ENCODE measurements at places on chromosomes 5 and 9.

- no peak for DNase-seq
Measured at GRCh38 chr9:126614455-126615244, 922 bp downstream of the LMX1B start.

DNA sequence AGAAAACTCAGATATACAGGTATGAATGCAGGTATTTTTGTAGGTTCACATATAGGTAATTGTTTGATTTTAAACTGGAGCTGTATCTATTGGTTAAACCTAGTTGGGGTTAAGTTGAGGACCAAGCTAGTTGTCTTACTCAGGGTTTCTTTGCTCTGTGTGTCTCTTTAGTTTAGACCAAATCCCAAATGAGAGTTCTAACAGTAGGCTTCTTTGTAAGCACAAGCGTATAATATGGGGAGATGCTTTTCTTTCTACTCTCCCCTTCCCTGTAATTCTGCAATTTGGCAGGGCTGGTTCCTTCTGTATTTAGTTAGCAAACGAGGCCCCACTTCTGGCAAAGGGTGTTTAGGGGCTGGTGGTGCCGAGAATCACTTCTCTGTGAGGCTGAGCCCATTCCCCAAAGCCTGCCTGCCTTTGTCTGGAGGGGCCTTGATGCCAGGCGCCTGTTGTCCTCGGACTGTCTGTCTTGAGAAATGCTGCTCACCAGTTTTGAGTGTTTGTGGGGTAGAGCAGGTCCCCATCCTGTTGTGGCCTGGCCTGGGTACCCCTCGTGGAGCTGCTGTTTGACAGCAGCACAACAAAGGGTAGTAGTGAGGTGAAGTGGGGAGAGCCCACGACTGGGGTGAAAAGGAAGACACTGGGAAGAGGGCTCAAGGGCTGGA is 259.3 kb downstream of the FANCC start:
- no peak for DNase-seq

DNA sequence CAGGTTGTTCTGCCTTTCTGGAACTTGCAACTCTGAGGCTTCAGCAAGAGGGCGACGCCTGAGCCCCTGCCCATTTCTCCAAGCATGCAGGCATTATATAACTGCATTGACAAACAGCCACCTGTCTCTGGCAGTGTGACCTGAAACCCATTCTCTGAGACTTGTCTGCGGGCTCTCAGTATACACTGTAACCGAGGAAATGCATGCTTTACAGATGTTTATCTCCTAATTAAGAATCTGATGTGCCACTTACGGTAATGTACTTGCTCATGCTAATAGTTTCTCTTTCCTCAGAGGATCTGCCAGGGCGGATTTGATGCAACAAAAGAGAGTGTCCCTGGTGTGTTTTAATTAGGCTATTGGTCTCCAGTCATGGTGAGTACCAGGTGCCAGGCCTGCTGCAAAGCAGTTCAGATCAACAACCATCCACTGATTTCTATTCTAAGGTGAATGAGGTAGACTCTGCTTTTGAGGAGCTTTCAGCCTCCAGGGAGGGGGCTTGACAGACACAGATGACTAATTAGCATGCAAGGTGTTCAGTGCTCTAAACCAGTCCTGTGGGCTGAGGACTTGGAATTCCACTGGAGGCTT is 593.7 kb upstream of the KLF4 start:
- no peak for DNase-seq

- DNase-seq: no peak
Measured at GRCh38 chr9:27485158-27485557, 38.9 kb upstream of the IFNK start.

DNA sequence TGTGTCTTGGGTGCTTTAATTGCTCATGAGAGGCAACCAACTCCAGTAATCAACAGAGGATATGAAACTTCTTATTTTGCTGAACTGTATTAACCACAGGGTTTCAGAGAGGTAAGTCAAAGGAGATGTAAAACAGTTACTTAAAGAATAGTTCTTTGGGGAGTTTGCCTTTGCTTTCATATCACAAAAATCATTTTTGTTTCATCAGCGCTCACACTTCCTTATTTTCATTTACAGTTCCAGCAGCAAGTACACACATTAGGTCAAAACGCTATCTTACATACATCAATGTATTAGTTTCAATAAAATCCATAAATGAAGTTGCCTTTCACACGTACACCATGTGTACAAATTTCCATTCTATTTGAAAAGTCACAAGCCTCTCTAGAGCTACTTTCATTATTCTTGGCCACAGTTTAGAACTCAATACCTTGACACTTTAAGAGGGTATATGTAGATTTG is 50.1 kb downstream of the ST8SIA4 start:
- DNase-seq: no peak

- DNase-seq: no peak
Measured at GRCh38 chr9:20189871-20190270, 401.0 kb upstream of the SLC24A2 start.

DNA sequence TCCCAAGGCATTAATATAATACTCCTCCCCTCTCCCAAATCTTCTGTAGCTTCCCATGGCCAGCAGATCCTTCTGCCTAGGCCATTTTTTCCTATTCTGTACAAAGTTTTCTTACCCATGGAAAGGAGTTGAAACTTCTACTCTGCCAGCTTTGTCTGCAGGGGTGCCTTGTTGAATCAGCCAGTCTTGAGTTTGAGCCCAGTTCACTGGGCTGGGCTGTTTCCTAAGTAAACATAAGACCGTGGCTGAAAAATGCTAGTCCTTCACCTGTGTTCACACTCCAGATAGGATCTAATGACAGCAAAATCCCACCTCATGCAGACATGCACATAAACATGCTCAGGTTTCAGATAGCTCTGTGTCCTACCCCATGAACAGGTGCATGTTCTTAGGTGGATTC is 10.4 kb downstream of the TEX48 start:
- no peak for DNase-seq

GRCh38 chr9:89879276-89879675 is 274.5 kb downstream of the GADD45G start:
- DNase-seq: no peak
